ENCODE measurements at places on chromosomes 2 and 18.

DNA sequence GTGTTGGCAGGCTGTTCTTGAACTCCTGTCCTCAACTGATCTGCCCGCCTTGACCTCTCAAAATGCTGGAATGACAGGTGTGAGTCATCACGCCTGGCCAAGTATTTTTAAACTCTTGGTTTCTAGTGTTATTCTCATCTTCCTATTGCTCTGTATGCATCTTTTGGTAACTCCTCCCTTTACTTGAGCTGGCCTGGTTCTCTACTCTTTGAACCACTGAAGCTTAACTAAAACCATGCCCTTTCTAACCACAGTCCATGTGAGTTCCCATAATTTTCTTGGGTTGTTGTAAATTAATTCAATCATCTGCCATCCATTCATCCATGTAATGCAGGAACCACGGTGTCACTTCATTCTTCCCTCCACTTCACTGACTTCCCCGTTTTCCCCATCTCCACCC is 1131.3 kb downstream of the DPP10 start:
- no peak for DNase-seq

DNA sequence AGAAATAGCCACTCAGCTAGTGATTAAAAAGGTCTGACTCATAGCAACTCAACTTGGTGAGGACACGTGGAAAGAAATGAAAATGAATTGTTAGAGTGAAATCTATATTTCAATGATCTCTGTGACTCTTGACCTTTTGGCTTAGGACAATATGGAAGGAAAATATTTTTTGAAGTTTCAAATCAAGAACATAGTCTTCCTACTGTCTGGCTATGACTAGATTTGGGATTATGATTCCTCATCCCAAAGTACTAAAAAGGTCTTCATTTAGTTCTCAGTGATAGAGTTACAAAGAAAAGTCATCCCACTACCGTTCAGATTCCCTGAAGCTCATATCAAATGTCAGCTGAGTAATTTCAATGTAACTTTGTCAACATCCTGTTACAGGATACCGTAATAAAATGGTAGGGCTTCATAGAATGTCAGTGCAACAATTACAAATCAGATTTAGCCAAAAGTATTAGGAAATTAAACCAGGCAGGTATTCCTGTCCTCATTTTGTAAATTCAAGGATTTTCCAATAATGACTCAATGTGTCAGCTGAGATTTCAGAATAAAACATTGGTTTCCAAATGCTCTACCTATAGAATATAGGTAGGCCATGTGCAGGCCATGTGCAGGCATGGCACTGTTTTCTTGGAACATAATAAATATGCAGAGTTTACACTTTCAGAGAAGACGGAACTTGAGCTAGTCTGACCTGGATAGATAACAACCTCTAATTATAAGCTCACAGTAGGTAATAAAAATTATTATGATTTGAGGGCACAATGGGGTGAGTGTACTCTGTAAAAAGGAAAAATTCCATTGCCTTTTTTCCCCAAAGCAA is 36.0 kb downstream of the ANKRD29 start:
- DNase-seq: no peak

- no peak for DNase-seq
These were observed 487.2 kb downstream of the DCDC2C start for GRCh38 chr2:4190548-4190947.

DNA sequence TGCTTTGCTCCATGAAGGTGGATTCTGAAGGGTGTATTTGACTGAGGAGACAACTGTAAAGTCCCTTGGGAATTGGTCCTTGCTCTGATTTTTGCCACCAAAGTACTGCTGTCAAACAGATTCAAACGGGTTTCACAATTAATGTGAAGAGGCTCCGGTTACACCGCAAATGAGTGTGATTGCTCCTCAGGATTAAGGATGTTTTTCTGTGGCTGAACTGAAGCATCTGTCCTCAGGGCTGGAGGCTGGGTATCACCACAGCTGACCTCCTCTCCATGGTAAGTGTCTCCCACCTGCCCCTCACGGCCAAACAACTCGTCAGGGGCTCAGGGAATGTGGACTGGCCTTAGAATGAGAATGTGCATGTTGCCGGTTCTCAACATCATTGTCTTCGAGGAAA is 130.4 kb upstream of the NDUFV2 start:
- DNase-seq: no peak

GRCh38 chr2:124187948-124188347 is 162.9 kb downstream of the CNTNAP5 start:
- DNase-seq: no peak

GRCh38 chr18:74831571-74832250 is 234.0 kb downstream of the ZNF407 start:
- DNase-seq: no peak

GRCh38 chr18:45059695-45060094 is 379.0 kb downstream of the SETBP1 start:
- DNase-seq: no peak

- no peak for DNase-seq
These were observed 95.4 kb downstream of the MTA3 start for GRCh38 chr2:42663828-42664227.

GRCh38 chr2:217207699-217208010 is 347.8 kb upstream of the TNP1 start:
- no peak for DNase-seq

- DNase-seq: no peak
These were observed 138.6 kb downstream of the BCL2 start for GRCh38 chr18:63180971-63181376.

- DNase-seq: no peak
These were observed 124.3 kb upstream of the SLC39A10 start for GRCh38 chr2:195532628-195533271.

DNA sequence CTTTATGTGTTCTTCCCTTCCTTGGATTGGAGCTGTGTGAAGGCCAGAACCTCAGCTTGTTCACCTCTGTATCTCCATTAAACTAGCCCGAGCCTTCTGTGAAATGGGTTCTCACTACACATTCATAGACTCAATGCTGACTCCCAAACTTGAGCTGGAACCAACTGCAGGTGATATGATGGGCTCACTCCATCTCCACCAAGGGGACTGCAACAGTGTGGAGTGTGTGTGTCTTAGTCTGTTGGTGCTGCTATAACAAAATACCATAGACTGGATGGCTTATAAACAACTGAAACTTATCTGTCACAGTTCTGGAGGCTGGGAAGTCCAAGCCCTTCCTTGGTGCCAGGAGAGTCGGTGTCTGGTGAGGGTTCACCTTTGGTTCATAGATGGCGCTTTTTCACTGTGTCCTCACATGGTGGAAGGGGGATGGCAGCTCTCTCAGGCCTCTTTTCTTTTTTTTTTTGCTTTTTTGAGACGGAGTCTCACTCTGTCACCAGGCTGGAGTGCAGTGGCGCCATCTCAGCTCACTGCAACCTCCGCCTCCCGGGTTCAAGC is 94.2 kb upstream of the MAP4K3 start:
- DNase-seq: no peak

DNA sequence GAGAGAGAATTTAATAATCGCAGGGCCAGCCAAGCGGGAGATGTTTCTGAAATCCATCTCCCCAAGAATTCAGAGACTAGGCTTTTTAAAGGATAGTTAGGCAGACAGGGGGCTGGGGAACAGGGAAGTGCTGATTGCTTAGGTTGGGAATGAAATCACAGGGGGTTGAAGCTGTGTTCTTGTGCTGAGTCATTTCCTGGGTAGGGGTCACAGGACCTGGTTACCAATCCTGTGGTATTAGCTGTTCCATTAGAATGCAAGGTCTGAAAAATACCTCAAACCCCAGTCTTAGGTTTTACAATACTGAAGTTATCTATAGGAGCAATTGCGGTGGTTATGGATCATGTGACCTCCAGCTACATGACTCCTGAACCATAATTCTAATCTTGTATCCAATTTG is 4.6 kb downstream of the SP140 start:
- DNase-seq: no peak

DNA sequence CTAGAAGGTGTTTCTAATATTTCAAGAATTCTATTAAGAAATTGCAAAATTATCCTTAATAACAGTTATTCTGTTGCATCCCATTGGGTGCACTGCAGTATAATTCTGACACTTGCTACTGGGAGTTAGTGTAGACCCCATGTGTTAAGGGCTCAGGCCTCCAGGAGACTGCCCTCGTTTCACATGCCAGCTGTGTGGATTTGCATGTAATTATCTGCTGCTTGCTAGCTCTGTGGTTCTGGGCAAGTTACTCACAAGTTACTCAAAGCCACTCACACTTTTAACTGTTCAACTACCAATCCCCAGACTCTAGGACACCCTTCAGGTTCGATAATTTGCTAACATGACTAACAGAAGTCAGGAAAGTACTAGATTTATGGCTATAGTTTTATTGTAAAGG is 38.6 kb downstream of the ST6GAL2 start:
- no peak for DNase-seq

GRCh38 chr2:158013891-158014290 is 87.8 kb upstream of the UPP2 start:
- no peak for DNase-seq

GRCh38 chr2:241064008-241064801 is 37.9 kb downstream of the MTERF4 start:
- DNase-seq: no peak

GRCh38 chr18:32378705-32379104 is 92.0 kb downstream of the GAREM1 start:
- DNase-seq: no peak

DNA sequence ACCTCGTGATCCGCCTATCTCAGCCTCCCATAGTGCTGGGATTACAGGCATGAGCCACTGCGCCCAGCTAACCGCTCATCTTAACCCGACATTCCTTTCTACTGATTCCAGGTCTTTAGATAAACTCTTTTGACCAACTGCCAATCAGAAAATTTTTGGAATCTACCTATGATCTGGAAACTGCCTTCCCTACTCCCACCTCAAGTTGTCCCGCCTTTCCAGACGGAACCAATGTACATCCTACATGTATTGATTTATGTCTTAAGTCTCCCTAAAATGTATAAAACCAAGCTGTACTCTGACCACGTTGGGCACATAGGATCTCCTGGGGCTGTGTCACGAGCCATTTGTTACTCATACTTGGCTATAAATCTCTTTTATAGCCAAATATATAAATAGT is 3.2 kb upstream of the NEU2 start:
- DNase-seq: no peak

DNA sequence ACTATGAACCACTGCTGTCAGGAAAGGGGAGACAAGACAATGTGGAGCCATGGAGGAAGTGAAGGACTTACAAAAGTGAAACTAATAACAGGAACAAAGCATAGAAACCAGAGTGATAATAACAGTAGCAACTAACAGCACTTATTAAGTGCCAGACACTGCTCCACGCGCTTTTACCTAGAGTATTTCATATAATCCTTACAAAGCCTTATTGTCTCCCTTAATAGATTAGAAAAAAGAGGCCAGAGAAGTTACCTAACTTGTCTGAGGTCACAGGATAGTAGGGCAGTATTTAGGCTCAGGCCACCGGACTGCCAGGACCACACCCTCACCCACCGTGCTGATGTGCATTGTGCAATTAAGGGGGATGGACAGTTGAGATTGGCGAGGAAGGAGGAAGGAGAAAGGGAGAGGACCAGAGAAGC is 98.6 kb upstream of the NFU1 start:
- DNase-seq: no peak

DNA sequence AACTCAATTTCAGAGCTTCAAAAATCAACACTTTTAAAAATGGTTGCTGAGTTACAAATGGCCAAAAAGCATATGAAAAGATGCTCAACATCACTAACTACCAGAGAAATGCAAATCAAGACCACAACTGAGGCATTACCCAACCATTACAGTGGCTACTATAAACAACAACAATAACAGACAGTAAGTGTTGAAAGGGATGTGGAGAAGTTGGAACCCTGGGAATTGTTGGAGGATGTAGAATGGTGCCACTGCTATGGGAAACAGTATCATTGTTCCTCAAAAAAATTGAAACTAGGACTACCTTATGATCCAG is 173.3 kb upstream of the SPRED2 start:
- no peak for DNase-seq

GRCh38 chr18:24860978-24861680 is 400.7 kb downstream of the HRH4 start:
- no peak for DNase-seq

GRCh38 chr18:43314941-43315340 is 37.7 kb upstream of the SYT4 start:
- DNase-seq: no peak

- DNase-seq: no peak
These were observed 43.4 kb downstream of the CABLES1 start for GRCh38 chr18:23178661-23179081.

DNA sequence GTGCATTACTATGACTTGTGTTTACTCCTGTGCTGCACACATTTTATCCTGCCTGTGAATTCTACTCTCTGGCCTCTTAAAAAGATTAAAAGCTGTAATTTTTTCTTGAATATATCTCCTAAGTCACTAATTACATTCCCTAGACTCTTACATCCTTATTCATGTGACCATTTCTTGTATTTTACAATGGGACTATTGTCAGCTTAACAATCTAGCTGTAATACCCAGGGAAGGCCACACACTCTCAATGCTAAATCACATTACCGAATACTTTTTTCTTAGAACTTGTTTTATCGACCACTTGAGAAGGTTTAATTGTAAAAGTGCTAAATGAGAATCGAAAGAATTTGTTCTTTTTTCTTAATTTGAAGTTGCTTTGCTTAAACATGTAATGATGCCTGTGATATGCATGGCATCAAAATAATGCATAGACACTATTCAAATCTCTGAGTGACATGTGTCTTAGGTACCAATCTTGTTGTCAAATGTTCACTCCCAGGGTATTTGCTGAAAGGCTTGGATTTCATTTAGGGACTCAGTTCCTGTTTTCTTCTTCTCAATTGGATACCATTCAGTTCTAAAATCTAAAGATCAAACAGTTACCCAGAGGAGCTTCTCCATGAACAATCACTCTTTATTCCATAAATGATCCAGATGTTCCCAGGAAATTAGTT is 498.5 kb downstream of the DPP10 start:
- DNase-seq: no peak

- DNase-seq: no peak
These were observed 847.9 kb upstream of the CHAC2 start for GRCh38 chr2:52919673-52920072.

DNA sequence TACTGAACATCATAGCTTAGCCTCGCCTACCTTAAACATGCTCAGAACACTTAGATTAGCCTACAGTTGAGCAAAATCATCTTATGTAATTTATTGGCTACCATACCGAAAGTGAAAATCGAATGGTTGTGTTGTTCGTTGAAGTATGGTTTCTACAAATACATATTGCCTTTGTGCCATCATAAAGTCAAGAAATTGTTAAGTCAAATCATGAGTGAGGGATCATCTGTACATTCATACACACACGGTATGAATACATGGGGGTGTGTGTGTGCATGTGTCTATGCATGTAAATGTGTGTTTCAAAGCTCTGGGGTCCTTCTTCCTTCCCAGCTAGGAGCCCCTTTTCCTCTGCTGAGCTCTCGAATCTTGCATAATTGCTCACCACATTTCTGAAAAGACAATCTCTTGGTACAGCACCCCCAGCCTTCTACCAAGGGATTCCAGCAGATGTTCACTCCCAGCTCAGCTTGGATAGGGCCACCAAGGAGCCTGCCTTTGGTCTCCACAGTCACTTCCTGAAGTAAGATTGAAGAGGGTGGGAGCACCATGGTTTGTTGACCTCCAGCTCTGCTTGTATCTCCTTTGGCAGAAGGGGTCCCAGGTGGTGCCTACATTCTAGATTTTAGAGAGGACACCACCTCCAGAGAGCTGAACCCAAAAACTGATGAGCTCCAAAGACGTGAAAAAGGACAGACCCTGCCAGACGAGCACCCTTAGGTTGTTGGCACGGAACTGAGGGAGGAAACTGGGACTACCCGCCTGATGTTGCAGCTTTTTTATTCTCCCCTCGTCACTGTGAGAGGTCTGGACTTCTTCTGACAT is 33.2 kb upstream of the CYP1B1 start:
- DNase-seq: no peak

All from fibroblast of skin of left biceps (primary cell).